C1 segment of cervical spinal cord (tissue), 14 donors: ENCODE measurements at places on chromosomes 6 and 20.

- DNase-seq: no peak
Measured at GRCh38 chr6:167791091-167791779, 35.5 kb upstream of the AFDN start.

DNA sequence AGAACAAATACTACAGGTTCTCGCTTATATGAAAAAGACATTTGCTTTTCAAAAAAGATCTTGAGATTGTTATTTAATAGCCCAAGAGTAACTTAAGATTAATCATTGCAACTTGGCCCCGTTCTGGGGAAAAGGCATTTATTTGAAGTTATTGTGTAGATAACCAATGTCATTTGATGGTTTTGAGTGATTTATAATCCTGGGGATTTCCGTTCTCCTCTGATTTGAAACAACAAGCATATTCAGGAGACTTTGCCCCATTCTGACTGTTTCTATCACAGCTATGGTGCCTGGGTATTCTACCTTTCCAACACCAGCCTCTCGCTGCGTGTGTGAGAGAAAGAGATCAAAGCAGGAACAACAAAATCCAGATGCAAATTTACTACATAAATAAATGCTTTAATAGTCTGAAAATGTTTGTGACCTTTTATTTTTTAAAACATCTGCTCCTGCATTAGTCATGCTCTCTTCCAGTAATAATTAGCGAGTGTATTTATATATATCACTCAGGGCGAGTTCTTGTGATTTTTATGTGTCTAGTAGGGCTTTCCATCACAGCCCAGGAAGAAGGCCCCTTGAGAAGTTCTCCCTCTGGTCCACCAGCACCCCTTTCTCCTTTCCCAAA, 197.9 kb upstream of the FOXQ1 start:
- DNase-seq: no peak

DNA sequence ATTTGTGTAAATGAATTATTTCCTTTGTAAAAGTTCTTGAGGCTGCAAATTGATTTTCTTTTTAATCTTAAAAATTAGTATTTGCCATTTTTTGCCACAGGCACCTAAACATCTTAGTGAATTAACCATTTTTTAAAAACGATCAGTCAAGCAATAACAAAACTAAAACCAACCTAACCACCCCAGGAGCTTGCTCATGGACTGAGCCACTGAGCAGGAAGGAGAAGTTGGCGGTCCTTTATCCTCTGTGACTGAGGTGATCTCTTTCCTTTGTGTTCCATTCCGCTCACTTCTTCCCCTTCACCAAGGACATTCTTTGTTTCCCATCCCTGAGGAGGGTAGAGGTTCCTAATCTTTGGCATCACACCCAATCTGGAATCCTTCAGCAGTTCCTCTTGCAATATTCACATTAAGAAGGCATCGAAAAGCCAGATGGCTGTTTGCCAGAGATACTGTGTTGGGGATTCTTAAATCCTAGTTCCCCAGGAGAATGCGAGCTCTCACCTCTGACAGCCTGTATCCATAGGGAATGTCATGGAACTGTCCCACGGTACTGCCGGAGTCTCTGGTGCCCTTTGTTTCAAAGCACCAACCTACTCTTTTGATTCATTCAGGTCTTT, 30.5 kb downstream of the RPRD1B start:
- DNase-seq: no peak

DNA sequence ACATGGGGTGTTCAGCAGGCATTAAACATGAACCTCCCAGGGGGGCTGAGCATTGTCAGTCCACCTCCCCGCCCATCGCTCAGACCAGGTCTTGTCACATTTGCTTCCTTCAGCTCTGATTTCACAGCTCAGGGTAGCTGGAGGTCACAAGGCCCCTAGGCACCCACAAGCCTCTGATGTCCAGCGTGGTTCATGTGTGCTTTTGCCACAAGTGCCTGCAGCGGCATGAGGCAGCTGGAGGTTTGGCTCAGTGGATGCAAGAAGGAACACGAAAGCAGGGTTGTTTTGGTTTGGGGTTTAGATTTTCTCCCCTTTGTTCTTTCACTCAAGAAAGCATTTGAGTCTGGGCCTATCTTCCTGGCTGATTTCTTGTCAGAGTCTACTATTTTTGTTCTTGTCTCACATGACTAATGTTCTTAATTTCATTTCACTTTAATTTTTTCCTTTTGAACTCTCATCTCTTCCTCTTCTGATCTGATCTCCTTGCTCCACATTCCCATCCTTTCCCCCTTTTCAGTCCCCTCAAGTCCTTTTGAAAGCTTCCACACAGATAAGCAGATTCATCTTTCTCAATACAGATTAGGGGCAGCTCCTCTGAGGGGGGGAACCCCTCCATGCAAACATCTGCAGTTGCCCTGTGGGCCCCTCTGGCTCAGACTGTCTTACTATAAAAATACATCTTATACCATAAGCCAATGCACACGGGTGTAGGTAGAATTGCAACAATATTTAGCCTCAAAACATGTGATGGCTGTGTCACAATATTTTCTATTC, 68.1 kb upstream of the CEP85L start:
- no peak for DNase-seq

DNA sequence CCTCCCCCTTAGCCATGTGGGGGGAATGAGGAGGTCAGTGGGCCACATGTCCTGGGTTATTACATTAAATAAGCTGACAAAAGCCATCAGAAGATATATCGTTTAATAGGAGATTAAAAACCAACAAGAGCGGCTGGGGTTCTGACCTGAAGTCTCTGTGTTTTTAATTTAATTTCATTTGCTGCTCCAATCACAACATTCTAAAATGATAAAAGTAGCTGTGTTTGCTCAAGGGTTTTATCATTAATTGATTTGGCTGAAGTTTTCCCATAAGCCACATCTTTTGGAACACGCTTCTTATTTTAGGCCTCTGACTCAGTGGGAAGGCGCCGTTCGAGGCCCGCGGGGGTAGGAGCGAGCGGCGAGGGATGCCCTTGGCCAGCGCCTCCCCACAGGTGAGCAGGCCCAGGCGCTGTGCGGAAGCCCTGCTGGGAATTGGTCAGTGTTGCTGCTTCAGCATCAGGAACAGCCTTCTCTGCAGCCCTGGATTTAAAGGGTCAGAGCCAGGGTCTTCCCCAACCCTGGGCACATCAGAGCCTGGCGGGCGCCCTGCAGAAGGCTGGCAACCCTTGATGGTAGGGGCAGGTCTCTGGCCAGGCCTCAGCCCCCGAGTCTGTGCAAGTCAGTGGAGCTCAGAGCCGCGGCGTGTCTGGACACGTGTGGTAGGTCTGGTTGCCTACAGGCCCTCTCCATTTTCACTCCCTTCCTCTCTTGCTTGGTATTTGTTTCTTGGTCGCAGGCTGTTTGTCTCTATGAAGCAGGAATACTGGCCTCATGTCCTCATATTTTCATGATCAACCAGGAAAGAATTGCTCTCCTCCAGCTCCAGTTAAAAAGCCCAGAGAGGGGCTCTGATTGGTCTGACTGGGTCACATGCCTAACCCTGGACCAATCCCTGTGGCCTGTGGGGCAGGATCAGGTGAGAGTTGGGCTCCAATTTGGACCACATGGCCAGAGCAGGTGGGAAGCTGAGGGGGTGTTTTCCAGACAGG, 30.9 kb upstream of the MLN start:
- no peak for DNase-seq

GRCh38 chr6:44284121-44284520, 13.9 kb downstream of the TMEM151B start:
- DNase-seq: peak; percentile 28

GRCh38 chr20:58407966-58408557, 19.0 kb downstream of the VAPB start:
- DNase-seq: no peak

DNA sequence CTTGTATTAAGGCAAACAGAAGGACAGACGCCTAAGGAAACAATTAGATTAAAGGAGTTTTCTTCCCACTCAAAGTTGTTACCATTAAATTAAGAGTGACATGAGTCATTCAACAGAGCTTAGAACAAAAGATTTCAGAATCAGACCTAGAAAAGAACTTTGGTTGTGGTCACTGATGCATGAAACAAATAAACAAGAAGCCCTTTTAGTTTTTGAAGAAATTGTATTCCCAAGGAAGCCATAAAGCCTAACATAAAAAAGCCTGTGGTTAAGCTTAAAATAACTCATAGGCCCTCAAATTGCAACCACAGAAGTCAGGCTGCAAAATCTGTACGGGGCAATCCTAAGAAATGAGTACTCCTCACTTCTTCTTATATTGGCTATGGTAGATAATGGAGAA, 17.9 kb upstream of the TRIM26 start:
- no peak for DNase-seq

GRCh38 chr6:155186052-155186658, 77.7 kb upstream of the CLDN20 start:
- no peak for DNase-seq

GRCh38 chr6:143696664-143697000, 18.9 kb downstream of the PHACTR2 start:
- no peak for DNase-seq

- DNase-seq: no peak
Measured at GRCh38 chr6:572596-573265, 84.2 kb downstream of the HUS1B start.

DNA sequence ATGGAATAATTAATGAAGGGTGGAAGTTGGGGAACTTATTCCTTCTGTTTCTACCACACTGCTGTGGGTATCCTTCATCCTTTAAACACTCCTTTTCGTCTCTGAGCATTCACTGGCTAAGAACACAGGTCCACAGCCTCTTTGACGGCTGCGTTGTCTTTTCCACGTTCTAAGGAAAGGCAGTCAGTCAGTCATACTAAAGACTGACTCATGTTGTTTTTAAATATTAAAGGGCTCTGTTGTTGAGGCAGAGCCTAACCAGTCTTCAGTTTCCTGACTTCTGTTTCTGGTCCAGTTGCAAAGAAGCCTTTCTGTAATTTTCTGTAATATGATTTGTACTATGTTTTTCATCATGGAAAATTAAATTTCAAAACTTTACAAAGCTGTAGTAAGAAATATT, 48.0 kb downstream of the UST start:
- DNase-seq: no peak

DNA sequence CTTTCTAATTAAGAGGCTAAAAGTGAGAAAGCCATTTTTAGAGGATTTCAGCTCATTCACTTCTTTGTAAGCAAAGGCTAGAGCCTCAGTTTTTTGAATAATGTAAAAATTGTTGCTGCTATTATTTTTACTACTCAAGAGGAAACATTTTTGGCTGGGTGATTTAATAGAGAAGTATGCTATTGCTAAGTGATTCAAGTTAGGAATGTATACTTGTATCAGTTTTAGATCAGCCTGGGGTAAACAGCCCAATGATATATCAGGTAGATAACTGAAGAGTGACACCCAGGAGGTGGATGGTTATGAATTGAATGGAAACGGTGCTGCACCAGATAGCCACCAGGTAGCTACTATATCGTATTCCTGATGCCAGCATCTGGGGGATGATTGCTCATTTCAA, 9.2 kb downstream of the QKI start:
- DNase-seq: no peak

- no peak for DNase-seq
Measured at GRCh38 chr6:40011844-40012243, 77.6 kb upstream of the MOCS1 start.
